Vagina (tissue), 2 donors: ENCODE measurements at places on chromosomes 16 and 17. TPM values are rescaled to one million over a fixed set of nuclear protein-coding genes. Genes with fewer than 3 reads are reported as not detected.

Gene GRAP
- total RNA-seq: 5.2 TPM

DNA sequence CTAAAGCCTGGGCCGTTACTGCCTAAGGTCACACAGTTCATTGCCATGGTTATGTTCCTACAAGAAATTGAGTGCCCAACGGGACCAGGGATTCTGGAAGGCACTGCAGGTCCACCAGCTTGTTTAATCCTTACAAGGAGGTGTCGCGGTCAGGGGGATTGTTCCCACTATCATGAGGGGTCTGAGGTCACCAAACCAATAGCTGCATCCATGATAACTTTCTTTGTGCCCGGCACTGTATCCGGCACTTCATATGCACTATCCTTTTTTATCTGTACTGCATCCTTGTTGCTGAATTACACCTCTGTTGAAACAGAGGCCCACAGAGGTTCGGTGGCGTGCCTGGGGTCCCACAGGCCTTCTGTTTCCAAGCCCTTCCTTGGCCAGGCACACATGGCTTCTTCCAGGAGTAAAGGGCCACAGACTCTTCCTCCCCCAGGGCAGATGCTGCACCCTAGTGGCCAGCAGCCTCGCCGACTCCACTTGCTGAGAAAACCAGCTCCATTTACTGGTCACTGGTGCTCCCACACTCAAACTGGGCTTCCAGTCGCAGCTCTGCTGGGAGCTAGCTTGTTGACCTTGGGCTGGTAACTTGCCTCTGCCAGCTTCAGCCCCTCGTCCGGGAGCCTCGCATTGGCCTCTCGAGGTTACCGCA lies 82.0 kb upstream of the PLCG2 start:
- no peak overlapping the region for H3K4me3 ChIP-seq
- DNase-seq: no peak

GRCh38 chr17:2745317-2746037 lies 4.0 kb downstream of the CCDC92B start:
- H3K36me3 ChIP-seq: no peaks in the 10 kb centered on the region
- H3K4me3 ChIP-seq: no peak overlapping the region
- peaks cover 5% of the 10 kb centered on the region for H3K4me1 ChIP-seq
- no peaks in the 10 kb centered on the region for H3K27me3 ChIP-seq
- DNase-seq: no peak

GRCh38 chr17:39376434-39376833 lies 25.0 kb downstream of the FBXL20 start:
- no peak for DNase-seq
- H3K27ac ChIP-seq: no peak overlapping the region
- no peaks in the 10 kb centered on the region for H3K36me3 ChIP-seq
- peaks cover 25% of the 10 kb centered on the region for H3K4me1 ChIP-seq
- H3K4me3 ChIP-seq: no peak overlapping the region

Gene CIBAR2
- not detected for total RNA-seq

Gene TLK2
- 40.3 TPM for total RNA-seq

Gene HEATR9
- not detected for total RNA-seq

GRCh38 chr17:42832934-42833766 lies at the start of gene PSME3:
PSME3 (plus strand) TSS chr17:42833397; CDS start chr17:42833632, 235 bp downstream.
- peaks cover 21% of the 10 kb centered on the region for H3K4me1 ChIP-seq
- peak within 1 kb of the TSS; percentile 98 for H3K4me3 ChIP-seq
- peaks cover 26% of the 10 kb centered on the region for H3K36me3 ChIP-seq
- peak within 1 kb of the TSS; percentile 88 for H3K27ac ChIP-seq

DNA sequence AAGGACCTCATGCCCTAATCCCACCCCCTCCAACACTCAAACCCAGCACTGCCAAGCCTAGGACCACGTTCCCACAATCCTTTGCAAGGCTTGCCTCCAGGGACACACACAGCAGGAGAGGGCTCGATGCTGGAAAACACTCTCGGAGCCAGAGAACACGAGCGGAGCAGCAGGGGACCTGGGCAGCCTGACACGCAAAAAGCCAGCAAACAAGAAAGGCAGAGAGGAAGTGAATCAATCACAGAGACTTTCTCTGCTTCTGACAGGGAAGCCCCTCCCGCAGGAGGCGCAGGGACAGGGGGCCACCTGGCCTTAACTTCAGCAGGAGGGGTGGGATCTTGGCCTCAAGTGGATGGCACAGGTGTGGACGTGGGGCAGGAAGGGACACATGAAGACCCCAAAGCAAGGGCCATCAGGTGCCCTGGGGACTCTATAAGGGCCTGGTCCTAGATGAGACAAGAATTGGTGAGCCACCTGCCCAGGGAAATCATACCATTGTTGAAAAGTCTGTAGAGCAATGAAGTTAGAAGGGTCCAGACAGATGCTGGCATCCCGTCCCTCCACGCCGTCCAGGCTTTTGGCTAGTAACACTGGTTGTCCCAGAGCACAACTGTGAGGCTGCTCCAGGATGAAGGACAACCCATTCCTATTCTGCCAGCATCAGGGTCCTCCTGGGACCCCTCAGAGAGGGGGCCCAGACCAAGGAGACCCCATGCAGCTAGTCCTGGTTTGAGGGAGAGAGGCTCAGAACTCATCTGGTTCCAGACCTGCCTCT lies 2.2 kb downstream of the SDK2 start:
- H3K4me1 ChIP-seq: peaks cover 30% of the 10 kb centered on the region
- no peak overlapping the region for H3K27ac ChIP-seq
- H3K36me3 ChIP-seq: no peaks in the 10 kb centered on the region
- no peak for DNase-seq
- H3K4me3 ChIP-seq: no peak overlapping the region

DNA sequence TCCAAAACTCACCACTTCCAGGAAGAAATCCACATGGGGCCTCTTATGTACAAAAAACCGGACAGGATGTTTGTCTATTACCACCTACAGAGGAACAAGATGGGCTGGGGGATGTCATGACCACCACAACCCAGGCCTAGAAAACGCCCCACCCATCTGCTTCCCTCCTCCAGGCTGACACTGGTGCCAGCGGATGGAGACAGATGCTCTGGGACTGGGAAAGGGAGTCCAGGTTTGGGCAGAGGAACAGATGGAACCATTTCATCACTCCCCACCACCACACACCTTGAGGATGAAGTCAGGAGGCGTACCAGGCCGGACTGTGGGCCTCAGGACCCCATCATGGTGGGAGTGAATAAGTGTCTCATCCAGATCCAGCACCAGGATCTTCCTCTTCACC lies 4.5 kb upstream of the GABARAP start:
- H3K27me3 ChIP-seq: no peaks in the 10 kb centered on the region
- H3K36me3 ChIP-seq: no peaks in the 10 kb centered on the region
- H3K4me3 ChIP-seq: no peak overlapping the region
- no peak overlapping the region for H3K27ac ChIP-seq
- peaks cover 42% of the 10 kb centered on the region for H3K4me1 ChIP-seq

DNA sequence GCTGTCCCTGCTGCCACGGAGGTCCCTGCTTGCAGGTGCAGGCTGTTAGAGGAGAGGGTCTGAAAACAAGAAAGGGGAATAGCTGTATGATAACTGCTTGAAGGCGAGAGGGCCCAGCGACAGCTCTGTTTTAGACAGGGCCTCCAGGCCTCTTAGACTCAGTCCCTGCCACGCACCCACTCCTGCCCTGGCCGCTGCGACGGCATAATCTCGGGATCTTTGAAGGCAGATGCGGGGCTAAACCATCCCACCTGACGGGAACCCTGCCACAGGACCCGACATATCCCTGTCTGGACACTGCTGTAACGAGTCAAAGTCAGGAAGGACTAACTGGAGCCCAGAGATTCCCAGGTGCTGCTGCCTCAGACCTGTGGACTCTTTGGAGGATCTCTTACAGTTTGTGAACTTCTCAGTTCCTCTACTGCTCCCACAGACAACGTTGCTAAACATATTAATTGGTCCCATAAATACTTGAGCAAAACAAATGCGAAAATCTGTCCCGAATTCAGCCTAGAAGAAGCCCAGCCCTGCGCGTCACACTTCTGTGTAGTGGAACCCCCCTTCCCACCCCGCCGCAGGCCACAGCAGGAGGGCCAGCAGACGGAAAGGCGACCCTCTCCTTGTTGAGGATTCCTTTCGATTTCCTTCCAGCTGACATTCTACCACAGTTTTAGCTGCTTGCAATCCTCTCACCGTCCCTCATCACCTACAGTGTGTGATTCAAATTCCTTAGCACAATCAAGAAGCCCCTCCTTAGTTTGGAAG lies 998 bp upstream of the TMEM11 start:
- no peak for DNase-seq
- peak overlapping the region; percentile 85 for H3K4me3 ChIP-seq
- no peaks in the 10 kb centered on the region for H3K36me3 ChIP-seq
- no peaks in the 10 kb centered on the region for H3K27me3 ChIP-seq
- H3K27ac ChIP-seq: peak overlapping the region; percentile 85

- no peaks in the 10 kb centered on the region for H3K27me3 ChIP-seq
- no peaks in the 10 kb centered on the region for H3K36me3 ChIP-seq
- H3K4me1 ChIP-seq: peaks cover 25% of the 10 kb centered on the region
- H3K27ac ChIP-seq: peak overlapping the region; percentile 30
- no peak for DNase-seq
Measured at GRCh38 chr17:34300652-34301370, 15.3 kb downstream of the CCL11 start.

DNA sequence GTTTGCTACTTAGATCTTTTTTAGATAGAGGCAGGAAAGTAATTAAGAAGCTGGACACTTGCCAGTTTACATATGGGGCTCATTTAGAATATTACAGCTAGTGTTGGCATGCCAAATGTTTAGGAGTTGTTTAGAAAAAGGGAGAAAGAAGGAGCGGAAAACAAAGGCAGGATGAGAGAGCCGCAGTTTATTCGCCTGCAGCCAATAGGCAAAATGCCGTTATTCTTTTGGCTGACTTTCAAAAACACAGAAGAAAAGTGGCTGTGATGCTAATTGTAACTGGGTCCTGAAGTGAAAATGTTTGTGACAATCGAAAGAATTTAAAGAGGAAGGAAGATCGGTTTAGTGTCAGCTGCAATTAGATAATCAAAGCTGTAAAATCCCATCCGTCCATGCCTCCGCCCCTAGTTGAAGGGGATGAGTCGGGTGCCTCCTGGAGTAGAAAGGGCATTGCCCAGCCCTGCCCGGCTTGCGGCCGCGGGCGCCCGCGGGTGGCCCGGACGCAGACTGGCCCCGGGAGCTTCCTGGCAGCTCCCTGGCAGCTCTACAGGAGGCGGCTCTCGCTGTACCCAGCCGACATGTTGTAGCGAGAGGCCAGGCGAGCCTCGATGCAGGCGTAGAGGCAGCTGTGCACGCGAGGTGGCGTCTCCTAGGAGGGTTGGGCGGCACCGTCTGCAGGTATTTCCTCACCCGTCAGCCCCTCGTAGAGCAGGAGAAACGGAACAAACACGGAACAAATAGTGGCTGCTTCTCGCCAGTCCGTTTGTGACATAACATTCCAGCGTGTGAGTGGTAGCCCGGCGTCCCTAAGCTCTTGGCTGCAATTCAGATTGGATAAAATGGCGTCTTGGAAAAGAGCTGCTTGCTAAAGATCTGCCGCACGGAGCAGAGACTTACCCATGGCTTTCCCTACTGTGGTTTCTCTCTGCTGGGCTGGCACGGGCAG lies 82.2 kb downstream of the TNRC6C start:
- peak overlapping the region; percentile 62 for H3K4me3 ChIP-seq
- peak overlapping the region; percentile 87 for H3K27ac ChIP-seq
- no peaks in the 10 kb centered on the region for H3K36me3 ChIP-seq
- DNase-seq: no peak
- no peaks in the 10 kb centered on the region for H3K27me3 ChIP-seq
- H3K4me1 ChIP-seq: peaks cover 28% of the 10 kb centered on the region
